Stimulated activated CD4-positive, alpha-beta T cell treated with anti-CD3 and anti-CD28 coated beads, Interleukin-1b, Interleukin-23, amount 100 ng/mL, for 1 hour (primary cell): ENCODE measurements at places on chromosomes 4 and X.

GRCh38 chr4:112818594-112818965, 181.6 kb downstream of the LARP7 start:
- no peak for DNase-seq

DNA sequence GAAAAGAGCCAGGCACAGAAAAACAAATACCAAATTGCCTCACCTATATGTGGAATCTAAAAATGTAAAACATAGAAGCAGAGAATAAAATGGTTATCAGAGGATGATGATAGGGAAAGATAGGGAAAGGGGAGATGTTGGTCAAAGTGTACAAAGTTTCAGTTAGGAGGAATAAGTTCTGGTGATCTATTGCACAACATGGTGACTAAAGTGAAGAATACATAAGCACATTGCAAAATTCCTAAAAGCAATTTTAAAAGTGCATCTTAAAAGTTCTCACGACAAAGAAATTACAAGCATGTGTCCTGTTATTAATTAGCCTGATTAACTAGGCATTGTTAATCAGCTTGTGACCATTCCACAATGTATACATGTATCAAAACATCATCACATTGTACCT, 136.0 kb downstream of the GABRG1 start:
- DNase-seq, result no peak

DNA sequence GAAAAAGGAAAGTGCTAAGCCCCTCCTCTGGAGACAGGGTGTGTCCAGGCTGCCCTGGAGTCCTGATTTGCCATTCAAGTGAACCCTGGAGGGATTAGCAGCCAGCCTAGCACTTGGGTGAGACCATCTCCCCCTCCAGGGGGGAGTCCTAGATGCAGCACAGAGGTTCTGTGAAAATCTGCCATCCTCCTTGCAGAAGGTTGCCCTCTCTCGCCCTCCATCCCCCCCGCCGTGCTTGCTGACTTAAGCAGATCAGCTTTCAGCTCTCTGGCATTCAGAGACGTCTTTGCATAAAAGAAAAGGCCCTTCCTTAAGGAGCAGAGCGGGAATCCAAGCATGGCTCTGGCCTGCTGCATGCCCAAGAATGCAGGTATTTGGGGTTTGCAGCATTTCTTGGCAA, 102.1 kb upstream of the SCML1 start:
- DNase-seq, result no peak

- DNase-seq, result no peak
These were observed 71.1 kb downstream of the MID1 start for GRCh38 chrX:10549280-10549679.

GRCh38 chrX:123339221-123339905, 155.3 kb downstream of the GRIA3 start:
- DNase-seq, result no peak

DNA sequence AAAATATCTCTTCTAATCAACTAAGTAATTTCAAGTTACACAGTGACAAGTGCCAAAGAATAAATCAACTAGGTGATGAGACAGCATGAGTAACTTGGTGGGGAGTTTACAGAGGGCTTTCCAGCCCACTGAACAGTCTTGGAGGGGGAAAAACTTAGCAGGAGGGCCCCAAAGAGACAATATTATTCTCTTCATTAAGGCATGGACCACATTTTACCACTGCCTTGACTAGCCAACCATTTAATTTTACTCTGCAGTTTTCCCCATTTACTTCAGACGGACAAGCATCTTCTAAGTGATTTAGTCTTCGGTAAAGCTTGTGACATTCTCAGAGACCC, 25.3 kb upstream of the GATB start:
- no peak for DNase-seq

GRCh38 chr4:165966833-165967232, 93.8 kb downstream of the TLL1 start:
- no peak for DNase-seq

DNA sequence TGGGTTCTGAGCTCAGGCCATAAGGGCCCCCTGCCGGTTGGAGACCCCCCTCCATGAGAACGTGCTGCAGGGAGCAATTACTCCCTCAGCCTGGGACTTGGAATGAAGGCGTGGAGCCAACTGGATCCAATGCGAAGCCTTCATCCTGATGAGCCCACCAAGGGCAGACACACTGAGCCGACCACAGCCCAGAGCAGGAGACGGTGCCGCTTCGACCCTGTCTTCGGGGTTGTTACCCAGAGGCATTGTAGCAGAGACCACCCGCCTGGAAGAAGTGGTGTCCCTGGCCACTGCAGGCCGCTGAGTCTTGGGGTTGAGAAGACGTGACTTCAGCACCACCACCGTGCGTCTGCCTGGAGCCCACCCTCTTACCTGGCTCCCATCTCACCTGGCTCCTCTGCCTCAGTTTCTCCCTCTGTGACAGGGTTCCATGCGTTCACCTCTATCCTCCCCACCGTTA, 7.0 kb upstream of the NKX1-1 start:
- DNase-seq, result no peak

- no peak for DNase-seq
These were observed 688.0 kb downstream of the PCDH7 start for GRCh38 chr4:31408121-31408520.

- DNase-seq, result no peak
These were observed 53.1 kb downstream of the CCNI start for GRCh38 chr4:77022560-77023179.

DNA sequence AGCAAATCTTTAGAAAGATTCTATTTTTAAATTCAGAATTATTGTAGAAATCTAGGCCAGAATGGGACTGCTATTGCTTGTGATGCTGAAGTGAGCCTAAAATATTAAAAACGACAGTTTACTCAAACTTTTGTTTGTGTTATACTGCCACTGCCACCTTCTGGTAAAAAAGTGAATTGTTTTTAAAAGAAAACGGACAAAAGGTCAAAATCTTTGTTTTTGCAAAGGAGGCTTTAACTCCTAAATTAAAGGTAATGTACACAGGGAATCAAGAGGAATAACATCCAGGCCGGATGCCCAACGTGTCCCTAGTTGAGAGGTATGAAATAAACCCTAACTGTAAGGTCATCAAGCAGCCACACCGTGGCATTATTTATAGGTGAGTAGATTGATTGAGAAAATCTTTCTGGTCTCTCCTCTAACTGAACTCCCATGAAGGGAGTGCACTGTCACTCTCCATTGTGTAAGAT, 338.3 kb upstream of the GALNT7 start:
- DNase-seq, result no peak

- DNase-seq, result no peak
These were observed 10.9 kb upstream of the UVSSA start for GRCh38 chr4:1336088-1336491.

GRCh38 chr4:94447754-94448411, 3.9 kb upstream of the PDLIM5 start:
- DNase-seq, result no peak

- DNase-seq, result no peak
These were observed 26.3 kb downstream of the PPP2R2C start for GRCh38 chr4:6446130-6446482.

DNA sequence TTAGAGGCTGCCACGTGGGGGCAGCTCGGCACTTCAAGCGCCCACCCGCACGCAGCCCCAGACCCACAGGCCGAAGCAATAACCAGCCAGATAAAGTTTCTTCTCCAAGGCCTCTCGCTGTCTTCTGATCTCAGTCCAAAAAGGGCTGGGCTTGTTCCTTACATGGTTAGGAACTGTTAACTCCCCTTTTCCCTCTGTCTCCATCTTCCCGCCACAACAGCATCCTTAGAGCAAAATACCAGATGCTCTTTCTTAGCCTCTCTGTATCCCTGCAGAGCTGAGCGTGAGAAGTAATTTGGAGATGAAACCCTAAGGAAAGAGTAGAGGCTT, 23.4 kb upstream of the KIAA1210 start:
- DNase-seq, result no peak

- no peak for DNase-seq
These were observed 31.3 kb upstream of the ARHGEF38 start for GRCh38 chr4:105520819-105521790.

GRCh38 chr4:81884986-81885385, 413.3 kb upstream of the RASGEF1B start:
- DNase-seq, result no peak
